Substantia nigra (tissue), 51 donors: ENCODE measurements at places on chromosomes 1 and 21.

DNA sequence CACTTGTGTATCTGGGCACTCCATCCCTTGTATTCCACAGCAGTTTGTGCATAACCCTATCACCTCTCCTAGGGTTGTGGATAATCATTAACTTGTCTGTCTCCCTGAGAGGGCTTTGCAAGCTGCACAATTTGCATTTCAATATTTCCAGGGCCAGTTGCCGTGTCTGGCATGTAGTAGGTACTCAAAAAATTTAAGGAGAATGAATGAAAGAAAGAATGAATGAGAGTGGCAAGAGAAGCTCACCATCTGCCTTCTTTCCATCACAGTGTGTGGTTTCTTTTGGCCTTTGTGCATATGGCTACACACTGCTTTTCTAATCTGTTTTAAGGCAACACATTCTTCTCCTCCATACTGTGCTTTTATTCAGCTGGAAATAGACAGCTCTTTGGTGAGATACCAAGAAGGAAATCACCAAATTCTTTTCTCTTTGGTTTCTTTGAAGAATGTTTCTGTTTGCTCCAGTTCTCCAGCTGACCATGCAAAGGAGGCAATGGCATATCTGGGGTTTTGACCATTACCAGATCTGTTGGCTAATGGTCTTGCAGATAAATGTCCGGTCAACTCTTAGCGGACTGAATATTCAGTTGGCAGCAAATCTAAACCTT, 49.4 kb downstream of the NGF start:
- DNase-seq = no peak

- no peak for DNase-seq
Measured at GRCh38 chr1:55481634-55482033, 266.5 kb upstream of the USP24 start.

GRCh38 chr1:52424231-52424636, 19.8 kb downstream of the PRPF38A start:
- no peak for DNase-seq

- no peak for DNase-seq
Measured at GRCh38 chr1:101483982-101484688, 247.3 kb downstream of the S1PR1 start.

DNA sequence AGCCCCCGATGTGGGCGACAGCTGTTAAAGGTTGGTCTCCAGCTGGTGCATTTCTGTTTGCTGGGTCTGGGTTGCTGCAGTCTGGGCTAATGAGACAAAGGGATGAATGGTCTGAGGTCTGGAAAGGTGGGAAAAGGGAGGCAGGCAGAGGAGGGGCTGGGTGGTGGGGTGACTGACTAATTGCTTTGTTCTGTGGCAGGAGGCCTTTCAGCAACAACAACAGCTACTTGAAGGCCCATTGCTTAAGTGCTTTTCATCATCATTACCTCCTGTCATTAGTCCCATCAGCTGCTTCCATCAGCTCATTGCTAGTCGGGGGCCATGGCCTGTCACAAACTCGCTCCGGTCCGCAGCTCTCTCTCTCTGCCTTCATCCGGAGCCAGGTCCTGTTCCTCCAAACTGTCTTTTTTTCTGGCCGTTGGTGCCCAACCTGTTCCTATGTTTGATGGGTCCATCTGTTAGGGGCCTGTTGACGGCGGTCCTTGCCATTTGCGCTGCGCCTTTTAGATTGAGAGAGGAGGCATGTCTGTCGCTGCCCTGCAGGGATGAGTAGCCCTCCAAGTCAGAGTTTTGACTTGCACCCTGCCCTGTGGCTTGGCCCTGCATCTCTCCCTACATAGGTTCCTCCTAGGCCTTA, 105.6 kb upstream of the PLXNA2 start:
- no peak for DNase-seq

GRCh38 chr1:90713741-90714509, 3.2 kb downstream of the BARHL2 start:
- no peak for DNase-seq

DNA sequence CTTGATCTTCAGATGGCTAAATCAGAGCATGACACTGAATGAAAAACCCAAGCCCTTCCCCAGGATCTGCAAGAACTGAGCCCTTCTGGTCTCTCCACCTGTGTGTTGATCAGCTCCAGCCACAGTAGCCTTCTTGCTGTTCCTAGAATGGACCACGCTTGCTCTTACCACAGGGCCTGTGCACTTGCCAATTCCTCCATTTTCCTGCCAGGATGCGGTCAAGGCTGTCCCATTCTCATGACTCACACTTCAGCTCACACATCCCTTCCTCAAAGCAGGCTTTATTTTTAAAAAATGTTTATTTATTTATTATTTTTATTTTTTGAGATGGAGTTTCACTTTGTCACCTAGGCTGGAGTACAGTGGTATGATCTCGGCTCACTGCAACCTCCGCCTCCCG, 43.6 kb upstream of the GRHL3 start:
- no peak for DNase-seq

DNA sequence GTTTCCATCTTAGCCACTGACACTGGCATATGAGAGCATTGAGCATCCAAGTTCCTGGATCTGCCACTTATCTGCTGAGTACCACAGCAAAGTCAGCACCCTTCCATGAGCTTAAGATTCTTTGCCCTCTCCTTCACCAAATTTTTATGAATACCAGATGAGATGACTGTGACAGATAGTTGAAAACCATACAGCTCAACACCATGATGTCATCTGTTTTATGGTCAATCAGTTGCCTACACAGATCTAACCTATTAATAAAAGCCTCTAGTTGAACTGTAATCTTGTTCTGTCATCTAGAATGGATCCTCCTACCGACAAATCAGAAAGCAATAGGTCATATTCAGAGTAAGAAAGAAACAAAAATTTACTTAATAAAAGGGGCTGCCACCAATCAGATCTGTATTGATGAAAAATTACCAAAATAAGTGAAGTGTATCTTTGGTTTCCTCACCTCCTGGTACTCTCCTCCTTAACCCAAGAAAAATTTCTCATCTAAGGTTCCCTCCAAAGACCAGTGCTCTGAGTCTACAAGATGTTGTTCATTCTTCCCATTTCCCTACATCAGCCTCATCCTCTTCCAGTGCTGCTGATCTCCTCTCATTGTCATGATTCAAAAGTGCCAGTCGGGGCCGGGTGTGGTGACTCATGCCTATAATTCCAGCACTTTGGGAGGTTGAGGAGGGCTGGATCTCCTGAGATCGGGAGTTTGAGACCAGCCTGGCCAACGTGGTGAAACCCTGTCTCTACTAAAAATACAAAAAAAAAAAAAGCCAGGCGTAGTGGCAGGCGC, 138.8 kb upstream of the CTTNBP2NL start:
- no peak for DNase-seq

- DNase-seq = no peak
Measured at GRCh38 chr1:4308806-4309205, 345.6 kb upstream of the AJAP1 start.

DNA sequence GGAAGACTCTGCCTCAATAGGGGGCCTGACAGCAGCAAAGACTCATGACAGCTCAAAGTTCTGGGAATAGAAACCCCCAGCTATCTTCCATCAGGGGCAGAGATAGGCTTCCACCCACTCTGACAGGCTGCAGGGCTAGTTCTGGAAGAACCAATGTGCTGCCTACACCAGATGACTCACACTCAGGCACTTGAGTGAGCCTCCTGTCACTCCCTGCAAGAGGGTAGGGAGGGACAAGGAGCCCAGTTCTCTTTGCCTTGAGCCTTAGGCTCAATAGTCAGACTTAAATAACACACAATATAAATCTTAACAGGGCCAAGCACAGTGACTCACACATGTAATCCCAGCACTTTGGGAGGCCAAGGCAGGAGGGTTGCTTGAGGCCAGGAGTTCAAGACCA, 386.4 kb downstream of the HHAT start:
- DNase-seq = no peak

GRCh38 chr1:87956072-87956471, 627.4 kb downstream of the LMO4 start:
- no peak for DNase-seq

- DNase-seq = no peak
Measured at GRCh38 chr1:204814166-204814884, 56.3 kb upstream of the NFASC start.

DNA sequence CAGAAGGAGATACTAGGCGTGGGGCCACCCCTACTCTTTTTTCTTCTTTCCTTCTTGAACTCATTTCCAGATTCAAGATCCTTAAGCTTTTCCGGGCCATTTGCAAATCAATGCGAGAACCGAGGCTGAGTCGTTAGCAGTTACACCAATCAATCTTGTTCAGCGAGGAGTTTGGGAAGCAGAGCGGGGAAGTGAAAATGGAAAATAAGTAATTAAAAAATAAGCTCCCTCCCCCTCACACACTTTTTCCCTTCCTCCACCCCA, 1.7 kb upstream of the NEGR1 start:
- DNase-seq = no peak

- no peak for DNase-seq
Measured at GRCh38 chr1:51927029-51927428, 48.5 kb upstream of the NRDC start.

GRCh38 chr1:16013220-16013907, 4.5 kb downstream of the HSPB7 start:
- no peak for DNase-seq

GRCh38 chr1:200938955-200939354, 44.3 kb downstream of the INAVA start:
- no peak for DNase-seq

DNA sequence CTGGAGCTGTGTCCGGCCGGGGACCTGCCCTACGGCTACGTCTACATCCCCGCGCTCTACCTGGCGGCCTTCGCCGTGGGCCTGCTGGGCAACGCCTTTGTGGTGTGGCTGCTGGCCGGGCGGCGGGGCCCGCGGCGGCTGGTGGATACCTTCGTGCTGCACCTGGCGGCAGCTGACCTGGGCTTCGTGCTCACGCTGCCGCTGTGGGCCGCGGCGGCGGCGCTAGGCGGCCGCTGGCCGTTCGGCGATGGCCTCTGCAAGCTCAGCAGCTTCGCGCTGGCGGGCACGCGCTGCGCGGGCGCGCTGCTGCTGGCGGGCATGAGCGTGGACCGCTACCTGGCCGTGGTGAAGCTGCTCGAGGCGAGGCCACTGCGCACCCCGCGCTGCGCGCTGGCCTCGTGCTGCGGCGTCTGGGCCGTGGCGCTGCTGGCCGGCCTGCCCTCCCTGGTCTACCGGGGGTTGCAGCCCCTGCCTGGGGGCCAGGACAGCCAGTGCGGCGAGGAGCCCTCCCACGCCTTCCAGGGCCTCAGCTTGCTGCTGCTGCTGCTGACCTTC, 412 bp downstream of the GPR25 start:
- DNase-seq = peak; percentile 7

GRCh38 chr1:85411567-85412305, 53.2 kb downstream of the DDAH1 start:
- DNase-seq = no peak

- no peak for DNase-seq
Measured at GRCh38 chr1:244207042-244207934, 156.2 kb downstream of the ZBTB18 start.

- DNase-seq = peak; percentile 57
Measured at GRCh38 chr1:109927911-109928321, 17.3 kb downstream of the CSF1 start.

- DNase-seq = no peak
Measured at GRCh38 chr1:62358665-62359373, 39.6 kb upstream of the KANK4 start.

- no peak for DNase-seq
Measured at GRCh38 chr1:109502364-109502851, 7.1 kb downstream of the AMIGO1 start.

GRCh38 chr1:44501047-44501890, 96.2 kb downstream of the RNF220 start:
- DNase-seq = peak; percentile 95

- no peak for DNase-seq
Measured at GRCh38 chr1:147169840-147170674, 2.2 kb downstream of the PRKAB2 start.

DNA sequence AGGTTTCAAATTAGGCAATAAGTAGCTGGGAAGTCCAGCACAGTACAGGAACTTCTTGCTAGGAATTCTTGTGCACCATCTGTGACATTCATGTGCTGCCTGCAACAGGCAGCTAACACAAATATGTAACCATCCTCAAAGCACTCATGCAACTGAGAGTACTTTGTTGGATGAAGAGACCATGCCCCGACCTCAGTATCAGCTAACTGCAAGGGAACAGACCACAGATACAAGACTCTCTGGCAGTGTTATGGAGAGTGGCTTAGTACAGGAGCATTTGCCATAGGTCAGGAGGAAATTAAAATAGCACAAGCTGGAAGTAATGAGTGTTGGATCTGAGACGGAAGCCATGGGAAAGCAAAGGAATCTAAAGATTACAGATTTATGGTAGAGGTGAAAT, 123.6 kb downstream of the LRRC53 start:
- DNase-seq = no peak

- no peak for DNase-seq
Measured at GRCh38 chr1:17020502-17020901, 8.8 kb upstream of the ATP13A2 start.

GRCh38 chr1:24351247-24351646, 32.1 kb downstream of the GRHL3 start:
- no peak for DNase-seq
